ENCODE measurements at places on chromosomes 11 and 22.

GRCh38 chr22:36701965-36702621 is 1.5 kb downstream of the CACNG2 start:
- no peak for DNase-seq

DNA sequence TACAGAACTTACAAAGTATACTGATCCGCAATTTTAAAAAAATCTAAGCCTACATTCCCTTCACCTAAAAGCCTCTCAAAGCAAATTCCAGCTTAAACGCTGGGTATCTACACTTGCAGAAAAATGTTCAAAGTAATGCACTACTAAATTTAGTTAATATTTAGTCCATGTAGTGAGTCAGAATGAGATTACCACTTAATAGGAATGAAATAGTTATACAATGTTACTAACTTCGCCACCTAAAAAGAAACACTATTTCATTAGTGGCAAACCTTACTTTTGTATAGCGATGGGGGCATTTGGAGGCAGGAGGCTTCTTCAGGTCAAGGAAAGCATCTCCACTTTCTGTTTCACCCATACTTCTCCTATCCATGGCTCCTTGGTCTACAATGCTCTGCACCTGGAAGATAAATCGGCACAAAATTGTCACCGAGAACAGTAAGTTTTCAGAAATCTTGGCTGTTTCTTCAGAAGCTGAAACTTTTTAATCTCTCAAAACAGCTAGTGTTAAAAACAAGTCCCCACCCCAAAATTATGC is 1.2 kb downstream of the EIF4ENIF1 start:
- DNase-seq, result no peak

DNA sequence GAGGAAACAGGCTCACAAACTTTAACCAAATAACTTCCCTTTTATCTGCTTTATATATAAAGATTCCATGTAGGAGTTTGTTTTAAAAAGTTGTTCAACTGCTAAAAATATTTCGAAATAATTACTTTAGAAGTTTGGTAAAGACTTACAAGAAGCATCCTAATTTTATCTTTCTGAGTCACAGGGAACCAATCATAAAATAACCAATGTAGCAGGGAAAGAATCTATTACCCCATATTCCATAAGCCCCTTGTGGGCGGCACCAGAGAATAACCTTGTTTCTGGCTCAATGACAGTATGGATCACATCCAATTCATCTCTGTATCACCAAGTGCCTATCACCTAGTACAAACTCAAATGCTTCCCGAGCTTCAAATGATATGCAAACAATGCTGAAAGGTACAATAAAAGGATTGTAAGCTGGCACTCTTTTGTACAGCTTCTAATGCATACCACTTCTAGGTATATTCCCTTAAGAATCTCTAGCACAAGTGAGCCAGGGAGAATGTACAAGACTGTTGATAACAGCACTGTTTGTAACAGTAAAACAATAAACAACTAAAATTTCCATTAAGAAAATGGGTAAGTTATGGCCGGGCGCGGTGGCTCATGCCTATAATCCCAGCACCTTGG is 158.4 kb downstream of the ATG16L2 start:
- no peak for DNase-seq

DNA sequence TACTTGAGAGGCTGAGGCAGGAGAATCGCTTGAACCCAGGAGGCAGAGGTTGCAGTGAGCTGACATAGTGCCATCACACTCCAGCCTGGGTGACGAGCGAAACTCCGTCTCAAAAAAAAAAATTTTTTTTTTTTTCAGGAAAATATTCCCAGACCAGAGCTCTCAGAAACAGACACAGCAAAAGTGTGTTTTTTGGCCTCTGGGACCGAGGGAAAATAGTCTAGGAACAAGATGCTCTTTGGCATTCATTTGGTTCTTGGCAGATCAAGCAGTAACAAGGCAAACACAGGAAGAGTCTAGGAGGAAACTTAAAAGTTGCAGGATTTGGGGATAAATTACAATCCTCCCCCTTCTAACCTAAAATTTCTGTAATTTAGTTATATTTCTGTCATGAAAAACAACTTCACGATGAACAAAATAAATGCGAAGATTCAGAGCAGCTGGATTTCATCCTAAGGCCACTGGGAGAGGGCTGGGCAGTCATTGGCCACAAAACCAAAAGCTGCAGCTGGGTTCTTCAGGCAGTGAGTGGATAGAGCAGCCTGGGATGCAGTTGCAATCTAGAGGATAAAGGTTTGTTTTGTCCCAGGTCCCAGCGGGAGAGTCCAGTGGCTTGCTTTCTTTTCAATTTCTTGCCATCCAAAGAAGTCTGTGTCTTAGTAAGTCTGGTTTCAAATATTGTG is 19.7 kb downstream of the ATG16L2 start:
- DNase-seq, result no peak

DNA sequence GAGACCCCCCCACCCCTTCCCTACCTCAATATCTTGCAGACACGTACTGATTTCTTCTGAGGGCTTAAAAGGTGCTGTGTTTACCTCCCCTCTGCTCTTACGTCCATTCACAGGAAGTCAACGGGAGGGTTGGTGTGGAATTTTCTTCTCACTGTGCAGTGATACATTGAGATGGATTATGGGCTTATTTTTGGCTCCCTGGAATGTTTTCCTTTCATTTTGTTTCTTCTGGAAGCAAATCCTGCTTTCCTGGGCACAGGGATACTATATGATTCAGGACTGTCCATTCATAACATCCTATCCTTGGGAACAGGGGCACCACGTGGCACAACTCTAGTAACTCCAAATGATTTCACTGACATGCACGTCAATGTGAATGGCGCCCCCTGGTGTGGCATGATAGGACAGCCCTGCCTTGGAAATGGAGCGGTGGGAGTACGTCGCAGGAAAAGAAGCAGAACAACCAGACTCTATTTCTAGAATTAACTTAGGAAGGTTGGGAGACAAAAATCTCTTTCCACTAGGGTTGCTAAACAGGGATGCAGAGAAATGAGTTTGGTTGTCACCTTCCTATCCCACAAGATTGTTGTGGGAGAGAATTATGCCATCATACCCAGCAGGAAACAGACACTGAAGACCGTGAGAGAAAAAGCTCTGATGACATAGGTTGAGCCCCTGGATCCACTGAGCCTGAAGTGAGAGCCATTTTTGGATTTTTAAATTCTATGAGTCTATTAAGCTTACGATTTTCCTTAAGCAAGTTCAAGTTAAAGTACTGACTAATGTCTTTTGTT is 146.5 kb upstream of the RAG2 start:
- DNase-seq, result peak; percentile 33

- no peak for DNase-seq
Observed at GRCh38 chr11:116300232-116300631, 472.6 kb downstream of the BUD13 start.

GRCh38 chr11:24949406-24949805 is 452.6 kb downstream of the LUZP2 start:
- DNase-seq, result no peak

DNA sequence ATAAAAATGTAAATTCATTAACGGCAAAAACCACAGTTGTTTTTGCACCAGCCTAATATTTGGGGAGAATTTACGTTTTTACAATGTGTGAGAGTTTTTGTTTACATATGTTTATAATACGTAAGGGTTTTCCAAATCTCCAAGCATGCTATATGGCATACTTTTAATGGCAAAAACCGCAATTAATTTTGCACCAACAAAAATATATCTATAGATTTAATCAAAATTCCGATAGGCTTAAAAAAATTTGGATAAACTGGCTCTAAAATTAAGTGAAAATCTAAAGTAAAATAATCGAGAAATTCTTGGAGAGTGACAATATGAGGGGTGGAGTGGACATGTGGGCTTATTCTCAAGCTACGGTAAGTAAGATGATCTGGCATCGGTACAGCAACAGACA is 22.8 kb downstream of the KRTAP5-6 start:
- DNase-seq, result no peak

DNA sequence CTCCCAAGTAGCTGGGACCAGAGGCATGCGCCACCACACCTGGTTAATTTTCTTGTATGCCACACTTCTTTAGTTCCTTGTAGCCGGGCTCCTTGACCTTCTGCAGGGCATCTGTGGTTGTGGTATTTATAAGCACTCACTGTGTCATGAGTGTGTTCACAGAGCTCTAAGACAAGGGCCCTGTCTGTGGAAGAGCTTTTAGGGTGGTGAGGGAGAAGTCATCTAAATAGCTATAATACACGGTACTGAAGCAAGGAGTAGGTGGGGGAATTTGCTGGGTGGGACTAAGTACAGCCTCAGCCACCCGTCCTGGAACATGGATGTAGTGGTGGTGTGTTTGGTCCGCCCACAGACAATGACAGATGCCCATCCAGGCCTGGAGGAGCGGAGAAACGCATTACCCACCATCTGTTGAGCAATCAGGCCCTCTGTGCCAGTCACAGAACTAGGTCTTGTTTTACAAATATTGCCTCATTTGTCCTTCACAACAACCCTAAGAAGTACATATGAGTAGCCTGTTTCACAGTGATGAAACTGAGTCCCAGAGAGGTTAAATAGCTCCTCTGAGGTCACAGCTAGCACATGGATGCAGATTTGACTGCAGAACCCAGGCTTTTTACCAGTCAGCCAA is 10.1 kb downstream of the ACO2 start:
- no peak for DNase-seq

- DNase-seq, result no peak
Observed at GRCh38 chr11:64084146-64084950, 48.6 kb downstream of the FLRT1 start.

GRCh38 chr11:65981101-65981740 is 19.7 kb downstream of the SART1 start:
- DNase-seq, result no peak
